K562 (cell line): ENCODE measurements at places on chromosomes 16 and 17.

- peak; percentile 57 for DNase-seq
These were observed 2.1 kb upstream of the HES7 start for GRCh38 chr17:8125947-8126490.

DNA sequence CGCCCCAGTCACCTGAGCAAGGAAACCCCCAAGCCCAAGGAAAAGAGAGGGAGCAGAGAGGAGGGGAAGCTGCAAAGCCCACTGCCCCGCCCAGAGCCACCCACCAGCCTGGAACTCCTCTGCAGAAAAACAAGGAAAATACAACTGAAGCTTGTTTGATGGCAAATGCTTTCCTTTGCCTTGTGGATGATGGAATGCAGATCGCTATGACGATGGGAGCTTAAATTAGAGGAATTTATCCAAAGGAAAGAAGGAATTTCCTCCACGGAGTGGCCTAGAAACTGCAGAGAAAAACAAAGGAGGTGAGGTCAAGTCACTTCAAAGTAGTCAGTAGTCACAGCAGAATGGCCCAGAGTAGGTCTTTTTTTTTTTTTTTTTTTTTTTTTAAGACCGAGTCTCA, 31.5 kb upstream of the ASGR2 start:
- no peak for DNase-seq

- no peak for DNase-seq
These were observed 193.6 kb downstream of the PARN start for GRCh38 chr16:14436401-14436955.

GRCh38 chr16:4678596-4678995, 14.8 kb upstream of the NUDT16L1 start:
- DNase-seq: no peak

- no peak for DNase-seq
These were observed 6.0 kb downstream of the SOX9 start for GRCh38 chr17:72126575-72127486.

GRCh38 chr16:84117494-84117843, 727 bp upstream of the MBTPS1 start:
- peak; percentile 43 for DNase-seq
